Suprapubic skin (tissue), 4 donors: ENCODE measurements at places on chromosomes 12 and 14. TPM values are rescaled to one million over a fixed set of nuclear protein-coding genes. Genes with fewer than 3 reads are reported as not detected.

Gene AQP5
- 171 TPM for total RNA-seq

Gene BATF
- total RNA-seq, result 1.1 TPM

Gene ERP27
- total RNA-seq, result not detected

Gene CORO1C
- 175 TPM for total RNA-seq

Gene BBOF1
- 4.3 TPM for total RNA-seq

Gene ANKS1B
- total RNA-seq, result 4.9 TPM

GRCh38 chr12:54708826-54709225 is 60.7 kb upstream of the DCD start:
- DNase-seq, result no peak

DNA sequence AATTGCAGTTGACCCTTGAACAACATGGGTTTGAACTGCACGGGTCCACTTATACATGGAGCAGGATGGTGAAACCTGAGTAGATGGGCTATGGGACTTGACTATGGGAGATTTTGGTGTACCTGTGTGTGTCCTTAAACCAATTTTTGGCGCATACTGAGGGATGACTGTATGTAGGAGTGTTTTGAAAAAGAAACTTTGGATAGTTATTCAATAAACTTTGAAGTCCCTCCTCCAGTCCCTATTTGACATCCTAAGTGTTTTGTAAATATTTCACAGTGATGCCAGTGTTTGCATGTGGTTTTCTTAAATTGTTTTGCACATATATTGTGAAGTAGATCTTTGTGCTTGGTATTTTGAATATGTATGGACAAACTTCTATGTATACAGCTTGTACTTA is 12.4 kb downstream of the KTN1 start:
- no peak for DNase-seq

DNA sequence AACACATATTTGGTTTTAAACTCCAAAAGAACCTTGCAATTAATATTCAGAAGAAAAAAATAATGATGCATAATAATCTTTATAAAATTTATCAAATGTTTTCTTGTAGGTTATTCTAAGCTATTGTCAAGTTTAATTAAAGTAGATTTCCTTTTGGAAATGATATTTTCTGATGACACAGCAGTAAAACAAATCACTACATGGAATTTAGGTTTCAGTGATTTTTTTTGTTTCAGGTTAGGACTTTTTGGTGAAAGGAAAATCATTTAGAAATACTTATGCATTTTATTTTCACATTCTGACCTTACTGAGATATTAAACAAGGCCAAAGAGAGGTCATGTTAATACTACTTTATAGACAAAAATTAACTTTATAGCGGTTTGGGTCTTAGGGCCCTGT is 1067.2 kb downstream of the TMTC2 start:
- DNase-seq, result no peak

DNA sequence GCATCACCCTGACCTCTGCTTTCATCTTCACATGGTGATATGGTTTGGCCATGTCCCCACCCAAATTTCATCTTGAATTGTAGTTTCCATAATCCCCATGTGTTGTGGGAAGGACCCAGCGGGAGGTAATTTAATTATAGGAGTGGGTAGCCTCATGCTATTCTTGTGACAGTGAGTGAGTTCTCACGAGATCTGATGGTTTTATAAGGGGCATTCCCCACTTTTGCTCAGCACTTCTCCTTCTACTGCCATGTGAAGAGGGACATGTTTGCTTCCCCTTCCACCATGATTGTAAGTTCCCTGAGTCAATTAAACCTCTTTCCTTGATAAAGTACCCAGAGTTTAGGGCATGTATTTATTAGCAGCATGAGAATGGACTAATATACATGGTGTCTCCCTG is 38.2 kb downstream of the TMBIM6 start:
- no peak for DNase-seq

GRCh38 chr14:106003351-106003750 is 477.0 kb downstream of the TMEM121 start:
- DNase-seq, result no peak

DNA sequence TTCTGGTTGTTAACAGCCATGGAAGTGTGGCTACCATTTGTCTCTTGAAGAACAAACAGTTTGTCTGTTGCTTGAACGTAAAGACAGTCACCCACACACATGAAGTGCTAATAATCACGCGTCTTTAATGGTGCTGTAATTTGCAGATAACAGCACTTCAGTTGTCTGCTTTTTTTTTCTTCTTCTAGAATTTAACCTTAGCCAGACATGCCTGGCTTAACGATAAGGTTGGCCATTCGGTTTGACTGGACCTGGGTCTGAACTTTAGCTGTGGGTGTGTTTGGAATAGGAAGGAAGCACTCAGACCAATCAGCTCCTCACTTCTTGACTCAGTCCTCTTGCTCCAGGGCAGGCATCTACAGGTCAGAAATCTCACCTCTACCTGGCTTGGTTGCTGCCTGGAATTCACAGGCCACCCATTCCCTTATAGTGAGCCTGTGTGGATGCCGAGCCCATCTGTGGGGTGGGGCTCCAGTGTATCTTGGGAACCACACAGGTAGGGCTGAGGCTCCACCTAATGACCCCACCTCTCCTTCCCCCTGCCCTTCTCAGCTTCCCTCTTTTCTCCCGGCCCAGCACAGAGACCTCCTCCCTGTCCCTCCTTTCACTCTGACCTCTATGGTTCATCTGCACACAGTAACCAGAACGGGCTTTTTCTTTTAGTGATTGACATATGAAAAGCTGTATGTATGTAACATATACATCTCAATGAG is 246.4 kb upstream of the PWP1 start:
- DNase-seq, result no peak

DNA sequence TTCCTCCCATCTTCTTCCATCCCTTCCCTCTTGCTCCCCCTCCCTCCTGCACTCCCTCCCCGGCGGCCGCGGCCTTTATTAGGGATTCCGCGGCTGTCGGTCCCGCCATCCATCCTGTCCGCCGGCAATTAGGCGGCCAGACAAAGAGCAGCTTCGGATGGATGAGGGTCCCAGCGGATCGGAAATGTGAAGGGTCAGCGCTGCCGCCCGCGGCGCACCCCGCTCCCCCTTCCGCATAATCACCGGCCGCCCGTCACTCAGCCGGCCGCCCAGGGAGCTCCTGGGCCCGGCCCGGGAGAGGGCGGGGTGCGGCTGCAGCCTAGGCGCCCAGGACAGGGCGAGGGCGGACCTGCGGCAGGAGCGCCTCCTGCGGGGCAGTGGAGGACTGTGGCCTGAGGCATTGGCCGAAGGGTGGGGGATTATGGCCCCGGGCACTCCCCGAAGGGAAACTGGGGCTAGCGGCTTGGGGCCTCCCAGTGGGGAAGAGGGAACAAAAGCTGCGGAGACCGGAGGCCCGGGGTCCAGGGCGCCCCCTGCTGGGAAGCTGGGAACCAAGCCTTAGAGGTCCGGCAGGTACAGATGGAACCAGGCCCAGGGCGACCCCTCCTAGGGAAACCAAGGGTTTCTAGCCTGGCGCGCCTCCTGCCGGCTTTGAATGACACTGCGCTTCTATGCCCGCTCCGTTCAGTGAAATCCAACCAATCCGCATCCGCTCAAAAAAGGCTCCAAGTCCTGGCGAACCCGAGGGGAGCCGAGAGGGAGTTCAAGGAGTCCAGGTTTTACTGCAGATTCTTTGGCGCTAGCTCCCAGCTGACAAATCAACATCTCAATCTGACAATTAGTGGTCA is 4.4 kb upstream of the DNAJC22 start:
- peak; percentile 82 for DNase-seq

- DNase-seq, result no peak
These were observed 9.1 kb downstream of the C12orf76 start for GRCh38 chr12:110039085-110039807.

DNA sequence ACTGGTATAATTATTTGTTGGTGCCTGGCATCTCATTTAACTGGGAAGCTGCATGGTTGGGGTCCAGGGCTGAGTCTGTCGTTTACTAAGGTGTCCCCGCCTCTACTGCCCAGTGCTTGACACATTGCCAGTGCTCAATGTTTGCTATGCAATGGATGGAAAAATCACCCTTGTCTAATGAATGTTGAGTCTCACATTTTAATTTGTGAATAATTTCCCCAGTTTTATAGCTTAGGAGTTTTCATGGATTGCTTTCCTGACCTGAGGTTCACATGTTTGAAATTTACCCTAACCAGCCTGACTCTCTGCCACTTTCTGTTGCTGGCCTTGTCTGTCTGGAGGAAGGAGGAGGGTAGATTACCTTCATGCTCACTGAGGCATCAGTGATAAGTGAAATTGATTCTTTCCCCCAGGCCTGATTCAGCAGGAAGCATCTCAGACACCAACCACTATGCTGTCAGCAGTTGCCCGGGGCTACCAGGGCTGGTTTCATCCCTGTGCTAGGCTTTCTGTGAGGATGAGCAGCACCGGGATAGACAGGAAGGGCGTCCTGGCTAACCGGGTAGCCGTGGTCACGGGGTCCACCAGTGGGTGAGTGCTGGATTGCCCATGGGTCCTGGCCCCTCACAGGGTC is 2.4 kb downstream of the DHRS2 start:
- no peak for DNase-seq

DNA sequence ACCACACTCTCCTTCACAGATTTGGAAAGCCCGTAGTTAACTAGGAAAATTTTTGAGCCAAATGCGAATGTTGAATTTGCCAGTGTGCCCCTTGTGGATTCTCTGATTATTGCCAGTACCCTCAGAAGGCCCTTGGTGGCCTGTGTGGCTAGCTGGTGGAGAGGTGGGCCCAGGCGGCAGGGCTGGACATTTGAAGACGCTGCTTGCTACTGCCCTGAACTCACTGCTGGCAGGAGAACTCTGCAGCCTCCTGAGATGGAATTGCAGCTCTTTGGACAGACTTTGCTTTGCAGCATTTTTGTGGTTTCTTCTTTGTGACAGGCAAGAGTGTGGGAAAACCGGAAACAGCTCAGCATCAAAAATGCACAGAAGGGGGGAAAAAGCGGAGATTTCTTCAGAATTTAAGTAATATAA is 97.6 kb downstream of the TGFB3 start:
- DNase-seq, result no peak

GRCh38 chr14:93085911-93086310 is 29.8 kb downstream of the ITPK1 start:
- DNase-seq, result no peak

- DNase-seq, result no peak
These were observed 22.2 kb upstream of the PLEKHG3 start for GRCh38 chr14:64681796-64682710.

DNA sequence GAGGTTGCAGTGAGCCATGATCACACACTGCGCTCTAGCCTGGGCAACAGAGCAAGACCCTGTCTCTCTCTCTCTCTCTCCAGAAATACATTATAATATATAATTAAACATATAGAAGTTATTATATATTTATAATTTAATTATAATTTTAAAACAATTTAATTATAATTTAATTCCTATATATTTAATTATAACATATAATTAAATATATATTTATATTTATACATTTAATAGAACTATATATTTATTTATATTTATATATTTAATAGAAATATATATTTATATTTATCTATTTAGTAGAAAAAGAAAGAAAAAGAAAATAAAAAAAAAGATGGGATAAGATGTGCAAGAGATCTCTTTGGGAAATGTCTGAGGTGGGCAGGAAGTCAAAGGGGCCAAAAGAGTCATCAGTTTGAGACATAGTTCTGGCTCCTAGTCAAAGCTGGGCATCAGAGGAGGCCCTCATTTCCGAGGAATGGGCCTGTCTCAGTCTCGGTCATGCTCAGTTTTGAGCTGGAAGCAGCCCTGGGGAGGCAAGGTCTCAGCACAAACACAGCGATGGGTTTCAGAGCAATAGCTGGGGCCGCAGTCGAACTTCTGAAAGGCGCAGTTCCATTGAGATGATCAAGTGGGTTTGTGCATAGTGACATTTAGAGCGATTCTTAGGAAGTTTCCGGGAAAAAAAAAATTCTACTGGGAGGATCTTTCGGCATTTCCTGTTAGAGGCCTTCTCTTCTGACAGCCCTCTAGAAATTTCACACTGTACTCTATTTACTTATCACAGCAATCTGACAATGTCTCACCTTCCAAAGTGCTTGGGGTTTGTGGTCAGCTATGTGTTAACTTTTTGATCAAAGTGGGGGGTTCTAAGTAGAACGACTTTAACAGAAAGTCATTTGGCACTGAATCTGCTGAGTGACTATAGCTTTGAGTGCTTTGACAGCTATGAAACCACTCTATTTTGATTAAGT is 58.7 kb upstream of the GZMB start:
- no peak for DNase-seq

DNA sequence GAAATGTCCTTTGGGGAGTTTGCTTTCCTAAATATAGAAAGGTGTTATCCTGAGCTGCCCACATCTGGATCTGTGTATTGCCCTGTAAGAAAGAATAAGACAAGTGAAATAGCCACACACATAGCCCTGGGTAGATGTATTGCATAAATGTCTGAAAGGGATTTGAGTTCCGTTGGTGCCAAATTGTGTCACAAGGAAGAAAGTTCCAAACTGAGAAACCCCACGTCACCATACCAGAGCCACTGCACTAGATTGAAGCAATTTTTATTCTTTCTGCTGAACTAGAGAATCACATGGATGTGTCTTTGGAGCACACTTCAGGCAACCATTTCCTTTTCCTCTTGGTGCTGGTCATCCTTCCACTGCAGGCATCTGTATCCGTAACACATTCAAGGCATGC is 5.0 kb downstream of the RNASE9 start:
- no peak for DNase-seq

DNA sequence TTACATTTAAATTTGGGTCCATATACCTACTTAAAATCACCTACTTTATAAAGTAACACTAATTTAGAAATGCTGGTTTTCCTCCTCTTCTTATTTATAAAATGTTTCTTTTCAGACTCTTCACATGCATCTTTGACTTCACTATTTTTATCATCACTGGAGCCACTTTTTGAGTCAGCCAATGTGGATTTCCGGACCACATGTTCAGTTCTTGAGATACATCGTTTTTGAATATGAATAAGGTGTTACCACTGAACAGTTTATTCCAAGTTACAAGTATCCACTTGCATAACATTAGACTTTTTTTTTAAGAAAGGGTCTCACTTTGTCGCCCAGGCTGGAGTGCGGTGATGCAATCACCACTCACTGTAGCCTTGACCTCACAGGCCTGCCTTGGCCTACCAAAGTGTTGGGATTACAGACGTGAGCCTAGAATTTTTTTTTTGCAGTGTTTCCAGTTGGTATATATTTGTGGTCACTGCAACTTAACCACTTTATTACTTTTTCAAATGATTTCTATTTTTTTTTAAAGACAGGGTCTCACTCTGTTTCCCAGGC is 5.7 kb downstream of the FNTB start:
- DNase-seq, result no peak

- no peak for DNase-seq
These were observed 63.8 kb downstream of the MVK start for GRCh38 chr12:109637348-109637747.

GRCh38 chr12:123512838-123513665 is 20.5 kb downstream of the RILPL1 start:
- no peak for DNase-seq

DNA sequence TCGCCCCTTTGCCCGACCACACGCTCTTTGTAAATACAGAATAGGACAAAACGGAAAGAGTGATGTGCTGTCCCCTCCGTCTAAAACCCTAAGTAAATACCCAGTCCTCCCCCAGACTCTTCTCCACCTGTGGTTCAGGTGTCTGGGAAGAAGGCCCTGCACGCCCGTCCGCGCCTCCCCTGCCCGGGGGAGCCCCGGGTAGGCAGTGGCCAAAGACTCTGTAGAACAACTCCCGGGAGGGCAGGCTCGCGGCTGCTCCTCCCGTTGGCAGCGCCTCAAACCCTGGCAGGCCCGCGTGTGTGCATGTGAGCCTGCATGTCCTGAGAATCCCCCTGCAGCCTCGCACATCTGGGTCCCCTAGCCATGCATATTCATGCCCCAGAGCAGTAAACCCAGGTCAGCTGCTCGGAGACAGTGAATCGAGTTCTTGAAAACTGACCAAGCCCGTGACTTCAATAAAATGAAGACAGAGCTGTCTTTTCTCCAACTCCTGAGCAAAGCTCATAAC is 165.8 kb downstream of the MON2 start:
- peak; percentile 84 for DNase-seq

GRCh38 chr12:26425587-26426260 is 230.4 kb downstream of the SSPN start:
- no peak for DNase-seq
